ENCODE measurements at places on chromosomes 12 and 14. TPM values are rescaled to one million over a fixed set of nuclear protein-coding genes. Genes with fewer than 3 reads are reported as not detected.

DNA sequence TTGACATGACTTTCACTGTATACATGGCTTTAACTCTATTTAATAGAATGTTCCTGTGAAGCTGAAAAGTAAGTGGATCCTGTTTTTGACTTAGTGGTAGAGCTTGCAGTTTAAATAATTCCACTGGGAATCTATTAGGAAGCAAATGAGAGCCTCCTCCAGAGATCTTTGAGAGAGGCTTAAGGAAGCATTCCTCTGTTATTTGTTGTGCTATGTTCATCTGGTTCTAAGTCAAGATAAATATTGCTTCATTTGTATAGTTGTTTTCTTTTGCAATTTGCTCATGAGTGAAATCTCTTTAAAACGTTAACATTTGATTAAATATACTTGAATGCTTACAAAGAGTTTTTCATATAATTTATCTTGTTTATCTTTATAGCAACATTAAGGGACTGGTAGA, 70.4 kb downstream of the TMTC2 start:
- no peak for DNase-seq

GRCh38 chr12:55702861-55703260, 4.8 kb downstream of the ITGA7 start:
- DNase-seq: no peak

GRCh38 chr12:63149909-63150712, 890 bp downstream of the AVPR1A start:
- no peak for DNase-seq

SIX1 gene
- total RNA-seq: 5.1 TPM

DNA sequence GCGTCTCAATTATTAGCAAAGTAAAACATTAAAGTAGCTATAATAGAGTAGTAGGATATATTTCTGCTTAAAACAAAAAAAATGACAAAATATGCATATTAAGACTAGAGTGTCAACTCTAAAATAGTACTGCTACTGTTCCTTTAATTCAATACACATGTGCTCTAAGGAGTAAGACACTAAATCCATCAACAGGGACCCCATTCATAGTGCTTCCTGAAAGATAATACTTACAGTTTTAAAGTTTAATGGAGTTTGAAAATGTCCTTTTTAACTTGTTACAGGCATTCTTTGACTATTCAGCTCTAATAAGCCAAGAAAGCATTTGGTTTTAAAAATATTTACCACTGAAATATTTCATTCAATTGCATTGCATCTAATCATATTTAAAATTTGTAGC, 145.2 kb downstream of the ADAMTS20 start:
- DNase-seq: no peak

PLCZ1 gene
- total RNA-seq: not detected

DNA sequence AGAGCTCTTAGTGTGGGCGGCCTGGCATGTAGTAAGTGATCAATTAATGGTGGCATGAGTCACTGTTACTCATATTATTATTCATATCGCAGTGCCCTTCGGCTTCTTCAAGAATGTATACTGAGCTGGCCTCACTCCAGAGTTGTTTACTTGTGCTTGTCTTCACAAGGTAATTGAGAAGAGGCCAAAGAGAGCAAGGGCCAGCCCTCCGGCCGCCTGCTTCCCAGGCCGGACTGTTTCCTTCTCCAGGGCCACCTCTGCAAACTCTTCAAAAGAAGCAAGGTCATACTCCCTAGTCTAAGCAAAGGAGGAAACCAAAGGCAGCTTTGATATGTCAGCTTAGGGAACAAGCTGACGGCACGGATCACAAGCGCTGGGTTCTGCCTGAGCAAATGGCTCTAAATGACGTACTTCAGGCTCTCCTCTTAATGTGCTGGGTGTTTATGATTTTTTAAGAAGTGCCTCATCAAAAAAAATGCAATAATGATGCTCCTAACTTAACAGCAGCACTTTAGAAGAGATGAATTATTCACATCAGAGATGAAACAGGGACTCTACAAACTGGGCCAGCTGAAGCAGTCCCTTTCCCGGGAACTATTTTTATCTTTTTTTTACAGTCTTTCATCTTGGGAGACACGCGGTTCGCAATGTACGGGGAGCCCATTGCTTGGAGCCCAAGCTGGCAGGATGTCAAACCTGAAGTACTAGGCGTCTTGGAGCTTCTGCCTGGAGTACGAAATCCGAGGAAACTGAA, 65.6 kb upstream of the DLK1 start:
- no peak for DNase-seq

PIWIL1 gene
- not detected for total RNA-seq

DNA sequence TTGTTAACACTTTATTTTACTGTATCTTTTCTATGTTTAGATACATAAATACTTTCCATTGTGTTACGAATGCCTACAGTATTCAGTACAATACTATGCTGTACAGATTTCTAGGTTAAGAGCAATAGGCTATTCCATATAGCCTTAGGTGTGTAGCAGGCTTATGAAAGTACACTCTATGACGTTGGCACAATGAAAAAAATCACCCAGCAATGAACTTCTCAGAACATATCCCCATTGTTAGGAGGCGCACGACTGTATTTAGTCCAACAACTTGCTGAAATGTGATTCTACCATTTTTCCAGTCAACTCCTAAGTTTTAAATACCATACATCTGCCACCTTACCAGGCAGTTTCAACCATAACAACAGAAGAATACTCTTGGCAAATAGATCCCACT, 1.8 kb downstream of the PARP11 start:
- no peak for DNase-seq

TAS2R42 gene
- not detected for total RNA-seq

- DNase-seq: no peak
Measured at GRCh38 chr12:66288121-66288520, 14.2 kb upstream of the HELB start.

DNA sequence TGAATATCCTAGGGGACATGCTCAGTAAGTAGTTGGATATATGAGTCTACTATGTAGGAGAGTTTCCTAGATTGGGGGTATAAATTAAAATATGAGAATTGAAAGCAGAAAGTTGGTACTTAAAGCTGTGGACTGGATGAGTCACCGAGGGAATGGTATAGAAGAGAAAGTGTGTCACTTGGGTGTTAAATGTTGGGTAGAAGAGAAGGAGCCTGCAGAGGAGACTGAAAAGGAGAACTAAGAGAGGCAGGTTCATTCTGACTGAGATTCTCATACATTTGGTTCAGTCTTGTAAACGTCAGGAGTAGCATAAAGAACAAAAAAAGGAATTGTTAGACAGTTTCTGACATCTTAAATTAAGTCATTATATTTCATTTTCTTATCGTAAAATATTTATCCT, 19.9 kb downstream of the LRRC9 start:
- DNase-seq: no peak

- DNase-seq: no peak
Measured at GRCh38 chr12:107311682-107312081, 218.3 kb upstream of the CRY1 start.

CHST11 gene
- total RNA-seq: 79.3 TPM

DNA sequence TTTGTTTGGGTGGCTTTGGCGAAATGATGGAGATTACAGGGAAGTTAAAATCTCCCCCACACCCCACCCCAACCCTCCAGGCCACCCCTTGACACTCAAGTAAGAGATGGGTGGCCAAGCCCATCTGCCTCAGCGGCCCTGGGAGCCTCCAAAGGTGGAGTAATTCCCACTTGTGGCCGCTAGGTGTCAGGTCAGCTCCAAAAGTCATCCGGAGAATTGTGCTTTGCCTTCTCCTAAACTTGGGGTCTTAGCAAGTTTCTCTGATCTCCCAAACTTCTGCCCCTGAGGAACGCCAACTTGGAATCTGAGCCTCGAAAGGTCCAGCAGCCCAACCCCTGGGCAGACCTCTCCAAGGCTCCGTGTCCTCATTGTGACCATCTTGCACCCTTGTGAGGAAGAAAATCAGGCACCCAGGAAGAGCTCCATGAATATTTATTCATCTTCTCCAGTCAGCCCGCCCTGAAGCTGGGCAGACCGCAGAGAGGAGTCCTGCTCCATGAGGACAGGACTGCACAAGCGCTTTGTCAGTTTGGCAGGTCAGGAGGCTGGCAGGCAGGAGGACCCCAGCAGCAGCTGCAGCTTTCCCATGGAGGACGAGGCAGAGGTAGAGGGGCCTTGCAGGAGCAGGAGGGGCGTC, 46.7 kb downstream of the LRRC74A start:
- no peak for DNase-seq

MMP19 gene
- total RNA-seq: 72.9 TPM

GRCh38 chr14:57182760-57183503, 85.8 kb downstream of the EXOC5 start:
- no peak for DNase-seq

PYM1 gene
- total RNA-seq: 19.0 TPM

DNA sequence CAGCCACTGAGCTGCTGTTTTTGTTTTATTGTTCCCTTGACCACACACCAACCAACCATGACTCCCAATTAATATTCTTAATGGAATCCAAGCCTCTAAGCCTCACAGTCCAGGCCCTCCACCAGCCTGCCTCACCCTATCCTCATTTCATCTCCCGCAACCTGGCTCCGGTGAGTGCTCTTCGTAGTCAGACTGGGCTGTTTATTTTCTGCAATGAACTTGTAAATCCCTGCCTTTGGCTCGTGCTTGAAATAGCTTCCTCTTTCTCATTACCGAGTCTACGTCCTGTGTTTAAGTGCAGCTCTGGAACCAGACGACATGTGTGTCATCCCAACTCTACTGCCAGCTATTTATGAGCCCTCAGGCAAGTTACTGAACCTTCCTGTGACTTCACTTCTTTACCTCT, 12.4 kb upstream of the ETFBKMT start:
- DNase-seq: no peak

GRCh38 chr12:54935235-54935951, 49.2 kb downstream of the TESPA1 start:
- DNase-seq: no peak

GRCh38 chr14:47483449-47483848, 192.0 kb downstream of the MDGA2 start:
- DNase-seq: no peak

DNA sequence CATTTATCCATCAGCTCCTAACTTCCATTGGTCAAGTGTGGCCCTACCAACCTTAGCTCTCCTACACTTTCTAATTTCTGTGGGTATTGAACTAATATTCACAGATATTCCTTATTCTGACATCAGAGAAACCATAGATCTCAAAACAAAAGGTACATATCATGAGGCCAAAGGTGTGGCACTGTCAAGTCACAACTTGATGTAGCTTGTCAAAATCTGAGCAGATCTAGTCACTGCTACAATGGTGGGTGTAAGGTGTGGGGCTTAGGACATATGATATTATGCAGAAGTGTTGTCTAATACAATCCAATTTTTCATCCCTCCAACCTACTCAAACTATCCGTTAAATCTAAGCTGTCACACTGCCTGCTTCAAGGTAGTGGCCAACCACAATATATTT, 114.0 kb upstream of the FAR2 start:
- DNase-seq: no peak

All from thoracic aorta (tissue), 2 donors.